ENCODE measurements at places on chromosomes 13 and 19. TPM values are rescaled to one million over a fixed set of nuclear protein-coding genes. Genes with fewer than 3 reads are reported as not detected.

The SHISA2 gene
- total RNA-seq, result 33.4 TPM

The FPR3 gene
- total RNA-seq, result not detected

The LYPD5 gene
- total RNA-seq, result 1.1 TPM

The RASAL3 gene
- 1.9 TPM for total RNA-seq

The PCP2 gene
- total RNA-seq, result not detected

- no peak for DNase-seq
Measured at GRCh38 chr13:84925443-84925842, 873.8 kb downstream of the SLITRK6 start.

DNA sequence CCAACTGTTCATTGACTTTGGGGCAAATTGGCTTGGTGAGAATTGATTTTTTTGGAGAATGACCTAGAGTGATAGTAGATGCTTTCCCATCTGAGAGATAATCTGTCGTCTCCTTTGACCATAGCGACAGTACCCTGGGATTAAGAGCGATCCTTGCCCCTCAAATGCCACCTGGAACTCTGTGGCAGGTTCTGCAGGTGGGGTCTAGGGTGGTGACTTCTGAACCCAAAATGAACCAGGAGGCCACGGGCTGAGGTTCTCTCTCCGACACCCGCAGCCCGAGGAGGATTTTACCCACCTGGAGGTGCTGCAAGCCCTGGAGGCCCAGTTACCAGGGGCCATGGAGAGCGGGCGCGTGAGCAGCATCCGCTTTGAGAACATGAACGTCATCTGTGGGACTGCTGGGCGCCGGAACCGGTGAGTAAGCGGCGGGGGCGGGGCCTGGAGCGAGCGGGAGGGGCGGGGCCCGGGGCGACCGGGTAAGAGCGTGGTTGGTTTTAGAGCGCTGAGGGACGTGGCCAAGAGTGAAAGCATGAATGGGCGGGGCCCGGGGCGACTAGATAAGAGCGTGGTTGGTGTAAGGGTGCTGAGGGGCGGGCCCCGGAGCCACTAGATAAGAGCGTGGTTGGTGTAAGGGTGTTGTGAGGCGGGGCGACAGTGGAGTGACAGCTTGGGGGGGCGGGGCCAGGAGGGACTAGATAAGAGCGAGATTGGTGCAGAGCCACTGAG lies 8.6 kb downstream of the C19orf81 start:
- DNase-seq, result peak; percentile 100

DNA sequence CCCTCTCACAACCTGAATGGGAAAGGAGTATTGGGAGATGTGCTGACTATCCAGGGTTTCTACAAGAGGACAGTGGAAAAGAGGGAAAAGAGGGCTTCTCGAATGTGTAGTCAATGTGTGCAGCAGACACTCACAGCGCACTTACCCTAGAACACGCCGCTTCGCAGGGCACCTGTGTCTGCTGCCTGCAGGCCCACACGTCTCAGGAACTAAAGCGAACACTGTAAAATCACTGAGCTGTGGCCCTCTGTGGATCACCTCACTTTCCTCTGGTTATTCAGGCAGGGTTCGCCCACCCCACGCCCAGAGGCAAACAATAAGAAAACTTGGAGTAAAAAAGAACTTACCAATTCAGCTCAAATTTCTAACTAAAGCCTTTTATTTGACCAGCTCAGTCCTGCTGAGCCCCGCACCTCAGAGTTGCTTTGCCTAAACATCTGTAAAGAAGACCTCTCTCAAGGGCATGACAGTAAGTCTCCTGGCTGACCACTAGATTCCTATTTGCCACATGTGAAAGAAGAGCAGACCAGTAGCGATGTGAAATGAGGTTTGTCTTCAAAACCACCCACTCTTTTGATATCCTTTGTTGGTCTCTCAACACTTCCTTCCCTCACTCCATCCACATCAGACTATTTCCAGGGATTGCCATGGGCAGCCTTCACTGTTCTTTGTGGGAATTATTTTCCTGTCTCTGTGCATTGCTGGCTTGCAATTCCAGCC lies 19.3 kb upstream of the DOCK9 start:
- no peak for DNase-seq

DNA sequence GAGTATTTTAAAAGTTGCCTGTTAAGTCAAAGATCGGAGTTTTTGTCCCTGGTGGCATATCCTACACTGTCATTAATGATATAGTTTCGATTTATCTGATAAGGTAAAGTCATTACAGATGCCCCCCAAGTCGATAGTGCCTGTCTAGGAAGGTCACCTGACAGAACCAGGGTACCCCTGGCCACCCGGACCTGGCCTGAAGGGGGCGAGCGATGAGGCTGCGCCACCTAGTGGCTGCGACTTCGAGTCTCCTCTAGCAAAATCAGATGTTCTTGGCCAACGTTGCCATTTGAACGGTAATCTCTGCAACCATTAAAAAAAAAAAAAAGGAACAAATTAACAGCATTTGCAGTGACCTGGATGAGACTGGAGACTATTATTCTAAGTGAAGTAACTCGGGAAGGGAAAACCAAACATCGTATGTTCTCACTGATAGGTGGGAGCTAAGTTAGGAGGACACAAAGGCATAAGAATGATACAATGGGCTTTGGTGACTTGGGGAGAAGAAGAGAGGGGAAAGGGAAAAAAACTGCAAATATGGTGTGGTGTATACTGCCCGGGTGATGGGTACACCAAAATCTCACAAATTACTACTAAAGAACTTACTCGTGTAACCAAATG lies 565.1 kb downstream of the LIG4 start:
- peak; percentile 83 for DNase-seq

DNA sequence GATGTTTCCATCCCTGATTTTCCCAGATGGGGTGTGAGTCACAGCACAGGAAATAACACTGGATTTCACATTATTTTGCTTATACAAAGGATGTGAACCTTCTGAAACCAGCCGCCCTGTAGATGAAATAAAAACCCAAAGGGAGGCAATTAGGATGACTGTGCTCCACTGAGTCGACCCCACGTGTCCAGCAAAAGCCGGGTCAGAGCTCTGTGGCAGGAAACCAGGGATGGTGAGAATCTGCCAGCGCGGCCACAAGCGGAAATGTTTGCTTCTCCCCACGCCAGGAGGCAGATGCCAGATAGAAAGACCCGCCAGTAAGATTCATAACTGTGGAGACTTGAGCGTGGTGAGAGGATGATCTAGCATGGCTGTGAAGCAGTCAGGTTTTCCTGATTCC lies 764.4 kb downstream of the LIG4 start:
- DNase-seq, result no peak

DNA sequence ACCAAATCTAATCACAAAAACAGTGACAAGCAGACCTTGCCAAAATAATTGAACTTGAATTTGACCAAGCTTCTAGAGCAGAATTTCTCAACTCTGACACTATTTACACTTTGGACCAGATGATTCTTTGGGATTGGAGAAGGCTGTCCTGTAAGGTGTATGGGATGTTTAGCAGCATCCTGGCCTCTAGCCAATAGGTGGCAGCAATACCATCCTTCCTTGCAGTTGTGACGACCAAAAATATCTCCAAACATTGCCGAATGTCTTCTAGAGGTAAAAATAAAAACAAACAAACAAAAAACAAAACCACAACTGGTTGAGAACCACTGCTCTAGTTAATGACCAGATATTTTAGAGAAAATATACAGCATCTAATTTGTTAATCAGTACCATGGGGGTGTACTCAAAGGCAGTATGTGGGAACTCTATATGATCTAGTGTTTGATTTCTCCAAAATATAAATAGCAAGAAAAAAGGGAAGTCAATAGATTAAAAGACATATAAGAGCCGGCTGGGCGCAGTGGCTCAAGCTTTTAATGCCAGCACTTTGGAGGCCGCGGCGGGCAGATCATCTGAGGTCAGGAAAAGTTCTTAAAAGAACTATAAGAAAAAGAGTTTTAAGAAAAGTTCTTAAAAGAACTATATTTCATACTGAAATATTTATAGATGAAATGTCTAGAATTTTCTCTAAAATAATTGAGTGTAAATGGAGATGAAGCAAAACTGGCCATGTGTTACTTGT lies 60.9 kb upstream of the ZNF527 start:
- DNase-seq, result peak; percentile 64

DNA sequence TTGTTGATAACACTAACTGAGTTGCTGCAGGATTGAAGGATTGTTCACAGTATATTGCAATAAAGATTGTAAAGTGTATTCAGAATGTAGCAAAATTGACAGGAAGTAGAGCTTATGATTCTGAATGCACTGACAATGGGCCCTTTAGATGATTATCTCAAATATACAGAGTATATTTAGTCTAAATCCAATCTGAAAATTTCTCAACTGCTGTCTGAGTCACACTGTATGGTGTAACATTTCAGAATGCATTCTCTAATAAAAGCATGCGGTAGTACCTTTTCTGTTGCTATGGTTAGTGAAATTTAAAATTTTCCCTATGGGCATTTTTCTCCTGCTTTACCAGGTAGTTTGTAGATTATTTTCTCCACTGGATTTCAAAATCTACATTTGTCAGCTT lies 365.2 kb downstream of the PCDH17 start:
- DNase-seq, result no peak

GRCh38 chr19:19544954-19545591 lies 7.0 kb downstream of the CILP2 start:
- DNase-seq, result no peak

GRCh38 chr13:70520275-70521036 lies 412.2 kb upstream of the KLHL1 start:
- DNase-seq, result no peak

Measured in GM23338 (cell line).